8988T (cell line): ENCODE measurements at places on chromosomes 3 and 15.

DNA sequence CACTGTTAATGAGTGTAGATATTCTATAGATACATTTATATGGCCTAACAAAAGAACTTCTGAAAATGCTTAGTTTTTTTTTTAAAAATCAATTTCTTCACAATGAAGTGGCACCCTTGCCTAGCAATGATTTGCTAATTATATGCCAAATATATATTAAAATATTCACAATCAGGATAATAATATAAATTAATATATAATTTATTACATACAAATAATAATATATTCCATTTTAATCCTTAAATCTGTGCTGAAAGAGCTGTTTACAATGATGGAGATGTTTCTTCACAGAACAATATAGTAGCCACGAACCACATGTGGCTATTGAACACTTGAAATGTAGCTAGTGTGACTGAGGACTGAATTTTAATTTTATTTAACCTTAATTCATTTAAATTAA lies 648.4 kb upstream of the GBE1 start:
- no peak for DNase-seq

GRCh38 chr3:117719316-117719926 lies 1009.8 kb downstream of the TUSC7 start:
- no peak for DNase-seq

- no peak for DNase-seq
Measured at GRCh38 chr15:43429687-43430086, 58.8 kb downstream of the TUBGCP4 start.

DNA sequence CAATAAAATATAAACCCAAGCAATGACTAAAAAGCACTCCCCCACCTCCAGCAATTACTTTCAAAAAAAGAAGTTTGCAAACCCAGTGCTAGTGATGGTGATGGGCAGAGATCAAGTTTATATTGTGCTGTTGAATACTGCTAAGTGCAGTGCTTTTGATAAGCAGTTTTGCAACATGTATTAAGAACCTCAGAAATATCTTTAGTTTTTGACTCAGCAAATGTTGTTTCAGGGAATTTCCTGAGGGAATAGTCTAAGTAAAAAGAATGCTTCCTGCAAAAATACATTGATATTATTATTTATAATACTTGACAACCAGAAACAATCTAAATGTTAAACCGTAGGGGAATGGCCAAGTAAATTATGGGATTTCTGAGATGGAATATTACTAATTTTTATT lies 69.3 kb downstream of the ADAMTSL3 start:
- no peak for DNase-seq

DNA sequence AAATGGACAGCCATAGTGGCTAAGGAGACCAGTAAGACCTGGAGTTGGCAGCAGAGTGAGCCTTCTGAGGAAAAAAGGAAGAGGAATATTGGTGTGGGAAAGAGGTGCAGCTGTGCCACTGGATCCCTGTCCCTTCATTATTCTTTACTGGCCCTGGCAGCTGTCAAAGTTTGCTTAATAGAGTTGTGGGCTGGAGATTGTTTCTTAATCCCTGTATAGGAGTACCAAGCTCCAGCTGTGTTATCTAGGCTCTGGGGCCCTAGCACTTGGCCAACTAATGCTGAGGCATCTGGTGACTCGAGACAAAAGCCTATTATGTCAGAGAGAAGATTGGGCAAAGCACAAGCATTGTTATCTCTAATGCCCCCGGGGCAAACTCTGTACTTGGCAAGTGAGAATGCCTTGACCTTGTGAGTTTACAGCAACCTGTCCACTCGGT lies 61.4 kb downstream of the ZNF609 start:
- DNase-seq, result no peak

- no peak for DNase-seq
Measured at GRCh38 chr15:54029081-54029480, 50.8 kb downstream of the UNC13C start.

DNA sequence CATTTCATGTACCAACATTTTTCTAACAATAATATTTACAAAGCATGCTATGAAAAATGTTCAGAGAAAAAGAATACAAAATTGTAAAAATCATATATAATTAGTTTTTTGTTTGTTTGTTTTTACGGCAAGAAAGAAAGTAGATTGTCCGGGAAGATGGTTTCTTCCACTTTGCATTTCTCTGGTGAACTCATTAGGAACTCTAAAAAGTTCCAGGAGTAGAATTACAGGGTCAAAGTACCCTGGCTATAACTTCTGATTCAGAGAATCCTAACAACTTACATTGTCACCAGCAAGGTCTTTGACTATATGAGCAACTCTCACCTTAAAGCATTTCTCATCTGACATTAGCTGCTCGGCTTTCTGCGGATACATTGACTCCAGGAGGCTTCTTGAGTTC lies 196.7 kb downstream of the PDE8A start:
- DNase-seq, result no peak

- DNase-seq, result no peak
Measured at GRCh38 chr15:51971032-51971374, 575 bp downstream of the LEO1 start.

DNA sequence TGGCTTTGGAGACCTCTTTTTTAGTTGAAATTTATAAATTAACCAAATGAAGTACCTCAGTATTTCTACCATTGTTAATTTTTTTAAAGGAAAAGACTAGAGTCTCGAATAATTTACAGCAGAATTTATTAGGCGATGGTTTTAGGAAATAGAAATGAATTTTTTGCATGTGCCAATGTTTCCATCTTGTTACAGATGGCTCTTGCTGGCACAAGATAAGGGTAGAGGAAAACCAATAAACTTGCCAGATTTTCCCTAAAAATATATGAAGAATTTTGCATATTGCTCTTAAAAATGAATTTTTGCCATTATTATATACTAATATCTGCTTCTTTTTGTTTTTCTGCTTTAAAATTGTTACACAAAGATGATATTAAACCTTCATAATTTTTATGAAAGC lies 380.7 kb downstream of the NLGN1 start:
- DNase-seq, result no peak
